ENCODE measurements at places on chromosomes 3 and 15. TPM values are rescaled to one million over a fixed set of nuclear protein-coding genes. Genes with fewer than 3 reads are reported as not detected.

- DNase-seq: no peak
These were observed 288.9 kb upstream of the TPM1 start for GRCh38 chr15:62753518-62754221.

SIDT1 gene
- total RNA-seq: not detected

ACOX2 gene
- 1.8 TPM for total RNA-seq

DNA sequence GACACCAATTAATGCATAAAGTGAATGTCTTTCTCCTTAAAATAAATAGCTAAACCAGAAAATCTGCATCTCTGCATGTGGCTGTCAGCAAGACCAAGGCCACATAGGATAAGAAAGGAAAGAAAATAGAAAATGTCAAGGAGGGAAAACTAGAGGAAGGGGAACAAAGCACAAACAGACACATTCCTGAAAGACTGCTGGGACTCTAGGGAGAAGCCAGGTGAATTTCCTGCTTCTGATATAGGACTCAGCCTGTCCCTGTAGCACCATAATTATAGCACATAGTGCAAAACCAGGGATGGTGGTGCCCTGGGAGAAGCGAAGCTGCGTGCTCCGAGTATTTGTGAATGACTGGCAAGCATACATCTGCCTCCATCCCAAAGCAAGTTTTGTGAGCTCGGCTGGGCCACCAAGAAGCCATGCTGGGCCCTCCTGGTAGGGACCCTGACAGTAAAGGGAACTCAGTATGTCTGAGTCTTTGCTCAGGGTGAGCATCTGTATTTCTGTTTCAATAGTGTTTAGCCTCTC is 14.2 kb downstream of the FSTL1 start:
- no peak for DNase-seq

GOLGA8M gene
- 0.35 TPM for total RNA-seq

DNA sequence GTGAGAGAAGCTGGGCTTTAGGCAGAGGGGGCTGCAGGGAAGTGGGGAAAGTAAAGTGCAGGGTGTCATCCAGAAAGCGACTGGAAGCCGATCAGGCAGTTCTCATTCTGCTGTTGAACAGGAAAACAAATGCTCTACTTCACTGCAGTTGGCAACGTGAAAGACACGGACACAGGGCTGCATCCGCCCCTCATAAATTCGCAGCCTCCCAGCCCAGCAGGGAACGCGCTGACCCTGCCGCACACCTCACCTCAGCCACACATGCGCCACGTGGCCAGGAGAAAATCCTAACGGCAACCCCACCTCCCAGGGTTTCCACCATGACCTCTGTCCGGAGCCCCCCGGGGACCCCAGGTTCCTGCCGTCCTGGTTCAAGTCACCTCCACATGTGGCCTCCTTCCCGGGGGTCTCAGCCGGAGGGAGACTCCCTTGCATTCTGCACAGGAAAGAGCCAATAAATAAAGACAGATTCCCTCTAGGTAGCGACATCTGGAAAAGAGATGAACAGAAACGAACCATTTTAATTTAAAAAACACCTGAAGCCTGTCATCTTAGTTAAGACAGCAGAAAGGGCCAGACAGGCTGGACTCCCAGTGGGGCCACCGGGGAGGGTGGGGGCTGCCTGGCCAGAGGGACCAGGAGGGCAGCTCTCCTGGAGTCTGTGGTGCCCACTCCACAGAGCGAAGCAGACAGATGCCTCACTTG is 118.7 kb downstream of the TMEM266 start:
- DNase-seq: no peak

- DNase-seq: no peak
These were observed 72.1 kb downstream of the EPHA3 start for GRCh38 chr3:89179355-89180001.

GRCh38 chr3:56885453-56885852 is 83.7 kb upstream of the ARHGEF3 start:
- no peak for DNase-seq
